Activated naive CD4-positive, alpha-beta T cell (primary cell): ENCODE measurements at places on chromosomes 11 and 22.

GRCh38 chr22:20229916-20230775 is 38.0 kb downstream of the RTN4R start:
- no peak for DNase-seq

- DNase-seq = no peak
These were observed 16.2 kb downstream of the TESMIN start for GRCh38 chr11:68735125-68735524.

DNA sequence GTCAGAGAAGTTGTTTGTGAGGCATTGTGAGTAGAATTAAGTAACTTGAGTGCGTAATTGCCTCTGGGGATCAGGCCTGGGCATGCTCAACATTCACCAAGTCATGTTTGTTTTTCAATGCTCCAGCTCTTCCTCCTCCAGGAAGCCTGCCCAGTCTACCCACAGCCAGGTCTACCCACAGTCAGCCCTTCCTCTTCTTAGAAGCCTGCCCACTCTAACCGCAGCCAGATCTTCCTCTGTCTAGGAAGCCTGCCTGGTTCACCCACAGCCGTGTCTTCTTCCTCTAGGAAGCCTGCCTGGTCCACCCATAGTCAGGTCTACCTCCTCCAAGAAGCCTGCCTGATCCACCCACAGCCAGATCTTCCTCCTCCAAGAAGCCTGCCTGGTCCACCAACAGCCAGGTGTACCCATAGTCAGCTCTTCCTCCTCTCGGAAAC is 25.0 kb downstream of the LRP5 start:
- DNase-seq = no peak

- DNase-seq = no peak
These were observed 84.5 kb downstream of the CACNA1I start for GRCh38 chr22:39655004-39655579.

DNA sequence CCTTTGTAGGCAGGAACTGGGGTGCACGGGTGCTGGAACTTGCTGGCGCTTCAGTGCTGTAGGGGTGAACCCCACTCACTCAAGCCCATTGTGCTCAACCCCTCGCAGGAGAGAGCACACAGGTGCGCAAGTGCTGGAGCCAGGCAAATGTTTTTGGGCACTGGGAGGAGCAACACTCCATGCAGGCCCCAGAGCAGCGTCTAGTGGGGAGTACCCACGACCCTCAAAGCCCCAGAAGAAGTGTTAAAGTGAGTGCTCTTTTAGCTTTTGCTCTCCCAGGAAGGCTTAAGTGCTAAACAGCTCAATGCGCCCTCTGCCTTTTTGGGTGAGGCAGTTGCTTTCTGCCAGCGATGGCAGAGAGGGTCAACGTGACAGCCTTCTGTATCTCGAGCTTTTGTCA is 282.2 kb upstream of the ARHGAP42 start:
- DNase-seq = no peak

- no peak for DNase-seq
These were observed 16.1 kb downstream of the TREH start for GRCh38 chr11:118663381-118663780.

- no peak for DNase-seq
These were observed 46.9 kb upstream of the PICALM start for GRCh38 chr11:86115542-86116385.

DNA sequence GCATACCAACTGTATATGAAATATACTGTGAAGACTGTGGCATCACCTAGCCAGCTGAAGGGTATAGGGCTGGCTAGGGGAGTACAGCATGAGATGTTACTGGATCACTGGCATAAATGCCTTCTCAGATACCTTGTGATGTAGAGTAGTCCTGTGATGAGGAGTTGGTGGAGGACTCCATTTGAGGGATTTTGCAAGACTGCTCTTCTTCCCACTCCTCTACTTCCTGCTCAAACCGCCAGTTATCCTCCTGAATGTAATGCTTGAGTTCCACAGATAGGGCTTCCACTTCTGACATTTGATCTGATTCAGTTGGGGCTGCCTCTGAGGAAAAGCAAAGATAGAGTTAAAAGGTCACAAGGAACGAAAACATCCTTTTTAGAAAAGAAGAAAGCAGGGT is 29.3 kb downstream of the CLDN25 start:
- no peak for DNase-seq

DNA sequence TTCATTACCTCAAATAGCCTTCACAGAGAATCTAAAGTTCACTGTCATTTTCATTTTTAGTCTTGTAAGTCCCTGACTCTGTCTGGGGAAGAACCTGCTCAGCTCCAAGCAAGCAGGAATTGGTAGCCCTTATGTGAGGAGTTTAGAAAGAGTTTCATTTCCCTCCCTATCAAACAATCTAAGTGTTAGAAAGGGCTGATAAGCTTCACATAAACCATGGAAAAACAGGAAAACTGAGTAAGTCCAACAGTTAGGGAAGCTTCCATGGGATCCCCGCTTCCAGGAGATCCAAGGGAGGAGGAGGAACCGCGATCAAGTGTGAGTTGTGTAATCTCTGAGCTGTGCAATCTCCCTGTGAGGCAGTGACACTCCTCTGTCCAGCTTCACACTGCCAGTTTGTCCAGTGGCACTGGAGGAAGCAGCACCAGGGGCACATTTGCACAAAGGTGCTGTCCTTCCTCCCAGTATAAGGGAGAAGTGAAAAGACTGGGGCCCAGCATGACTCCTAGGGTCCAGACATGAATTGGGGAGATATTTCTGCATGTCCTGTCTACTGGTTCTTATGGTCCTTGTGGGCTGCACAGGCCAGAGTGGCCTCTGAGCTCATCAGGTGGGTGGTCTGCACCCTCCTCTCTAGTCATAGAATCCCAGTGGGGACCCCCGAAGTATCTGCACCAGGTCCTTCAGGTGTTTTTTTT is 4.3 kb downstream of the PRAME start:
- DNase-seq = no peak

GRCh38 chr11:2573240-2574042 is 126.4 kb downstream of the KCNQ1OT1 start:
- DNase-seq = no peak

DNA sequence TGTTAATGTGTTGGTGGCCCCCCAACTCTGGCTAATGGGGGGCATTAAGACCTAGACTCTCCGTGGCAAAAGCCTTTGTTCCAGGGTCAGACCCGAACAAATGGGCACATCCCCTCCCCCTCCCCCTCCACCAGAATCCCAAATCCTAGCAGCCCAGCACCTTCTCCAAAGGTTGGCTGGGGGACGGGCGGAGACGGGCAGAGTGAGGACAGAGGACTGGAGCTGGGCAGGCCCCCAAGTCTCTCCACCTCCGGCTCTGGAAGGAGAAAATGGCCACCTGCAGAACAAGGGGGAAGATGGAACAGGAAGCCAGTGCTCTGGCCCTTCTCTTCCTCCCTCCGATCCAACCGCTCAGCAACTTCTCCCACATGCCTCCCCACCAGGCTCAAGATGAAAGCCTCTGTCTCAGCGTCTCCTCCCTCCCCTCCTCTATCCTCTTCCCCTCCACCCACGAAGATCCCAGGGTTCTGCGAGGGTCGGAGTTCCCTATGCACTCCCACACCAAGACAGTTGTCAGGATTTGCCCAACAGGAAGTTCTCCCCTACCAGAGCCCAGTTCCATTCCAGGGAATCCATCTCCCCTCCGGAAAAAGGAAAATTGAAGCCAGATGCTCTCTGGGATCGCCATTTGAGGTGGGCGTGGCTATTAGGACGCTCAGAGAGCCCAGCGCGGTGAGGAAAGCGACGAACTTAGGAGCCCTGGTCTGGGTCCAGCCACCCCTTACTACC is 20.1 kb downstream of the ADA2 start:
- no peak for DNase-seq

DNA sequence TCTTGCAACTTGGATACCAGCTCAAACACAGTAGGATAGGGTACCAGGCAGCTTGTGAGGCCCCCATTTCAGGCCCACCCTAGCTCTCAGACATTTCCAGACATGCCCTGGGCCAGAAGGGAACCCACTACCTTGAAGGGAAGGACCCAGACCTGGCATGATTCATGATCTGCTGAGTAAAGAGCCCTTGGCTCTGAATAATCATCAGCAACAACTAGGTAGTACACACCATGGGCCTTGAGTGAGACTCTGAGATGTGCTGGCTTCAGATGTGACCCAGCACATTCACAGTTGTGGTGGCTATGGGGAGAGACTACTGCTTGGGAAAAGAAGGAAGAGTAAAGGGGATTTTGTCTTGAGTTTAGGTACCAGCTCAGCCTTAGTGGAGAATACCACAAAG is 23.6 kb downstream of the JRKL start:
- DNase-seq = no peak

DNA sequence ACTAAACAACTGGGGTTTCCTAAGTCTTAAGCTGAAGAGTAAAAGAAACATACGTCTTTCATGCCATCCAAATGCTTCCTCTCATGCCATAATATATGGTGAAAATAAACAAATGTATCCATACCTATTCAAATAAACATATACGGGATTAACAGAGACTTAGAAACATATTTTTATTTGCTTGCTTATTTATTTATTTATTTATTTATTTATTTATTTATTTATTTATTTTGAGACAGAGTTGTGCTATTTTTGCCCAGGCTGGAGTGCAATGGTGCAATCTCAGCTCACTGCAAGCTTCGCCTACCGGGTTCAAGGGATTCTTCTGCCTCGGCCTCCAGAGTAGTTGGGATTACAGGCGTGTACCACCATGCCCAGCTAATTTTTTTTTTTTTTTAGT is 291.6 kb upstream of the CNTN5 start:
- no peak for DNase-seq

DNA sequence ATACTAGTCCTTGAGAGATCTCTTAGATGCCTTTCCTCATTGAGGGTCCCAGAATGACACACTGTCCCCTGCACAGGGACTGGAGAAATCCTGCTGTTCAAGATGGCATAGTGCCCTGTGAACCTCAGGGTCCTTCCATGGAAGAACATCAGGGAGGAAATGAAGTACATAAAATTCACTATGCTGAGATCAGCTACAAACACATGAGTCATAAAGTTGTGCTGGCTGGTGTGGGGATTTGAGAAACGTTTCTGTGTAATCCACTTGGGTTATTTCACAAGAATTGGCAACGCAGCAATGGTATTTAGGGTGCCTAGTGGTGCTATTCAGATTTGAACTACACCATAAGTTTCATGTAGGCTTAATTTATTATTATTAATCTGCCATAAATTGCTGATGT is 174.4 kb downstream of the MAML2 start:
- no peak for DNase-seq

DNA sequence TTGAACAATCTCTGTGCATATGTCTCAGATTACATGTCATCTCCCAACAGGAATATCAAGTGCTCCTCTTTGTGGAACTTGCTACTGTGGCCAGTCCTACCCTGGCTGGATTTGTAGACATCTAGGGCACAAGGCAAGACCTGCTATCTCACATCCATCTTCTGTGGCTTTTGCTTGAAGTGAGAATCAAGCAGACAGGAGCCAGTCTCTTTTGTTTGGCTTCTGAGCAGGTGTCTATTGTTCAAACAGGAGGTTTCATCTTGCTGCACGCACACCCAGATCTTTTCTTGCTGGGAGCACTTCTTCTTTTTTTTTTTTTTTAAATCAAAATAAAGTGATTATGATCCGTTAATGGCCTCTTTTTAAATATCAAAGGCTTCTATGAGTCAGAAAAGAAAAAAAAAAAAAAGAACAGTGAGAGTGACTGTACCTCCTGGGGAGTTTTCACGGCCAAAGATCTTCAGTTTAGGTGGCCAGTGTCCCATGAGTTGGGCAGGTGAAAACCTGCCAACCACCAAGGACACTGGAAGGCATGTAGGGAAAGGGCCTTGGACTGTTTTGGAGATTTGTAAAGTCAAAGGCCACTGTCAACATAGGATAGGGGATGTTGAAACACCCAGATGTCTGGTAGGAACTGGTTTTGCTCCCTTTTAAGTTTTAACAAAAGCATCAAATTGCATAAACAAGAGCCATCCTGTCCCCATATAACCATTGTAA is 78.1 kb downstream of the CD44 start:
- no peak for DNase-seq

DNA sequence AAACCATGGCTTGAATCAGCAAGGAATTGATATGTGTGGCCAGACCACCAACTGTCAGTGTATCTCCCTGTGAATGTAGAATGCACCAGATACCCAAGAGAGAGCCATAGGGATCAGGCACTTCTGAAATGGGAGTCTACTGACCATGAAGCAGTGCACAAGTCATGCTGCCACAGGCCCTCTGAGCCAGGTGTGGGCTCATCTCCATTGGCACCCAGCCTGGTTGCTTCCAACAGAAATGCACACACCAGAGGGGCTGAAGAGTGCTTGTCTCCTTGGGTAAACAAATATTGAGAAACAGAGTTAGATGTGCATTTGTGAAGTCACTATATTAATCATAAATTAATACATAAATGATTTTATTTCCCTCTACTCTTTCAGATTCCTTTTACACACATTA is 28.4 kb upstream of the PANX1 start:
- no peak for DNase-seq

DNA sequence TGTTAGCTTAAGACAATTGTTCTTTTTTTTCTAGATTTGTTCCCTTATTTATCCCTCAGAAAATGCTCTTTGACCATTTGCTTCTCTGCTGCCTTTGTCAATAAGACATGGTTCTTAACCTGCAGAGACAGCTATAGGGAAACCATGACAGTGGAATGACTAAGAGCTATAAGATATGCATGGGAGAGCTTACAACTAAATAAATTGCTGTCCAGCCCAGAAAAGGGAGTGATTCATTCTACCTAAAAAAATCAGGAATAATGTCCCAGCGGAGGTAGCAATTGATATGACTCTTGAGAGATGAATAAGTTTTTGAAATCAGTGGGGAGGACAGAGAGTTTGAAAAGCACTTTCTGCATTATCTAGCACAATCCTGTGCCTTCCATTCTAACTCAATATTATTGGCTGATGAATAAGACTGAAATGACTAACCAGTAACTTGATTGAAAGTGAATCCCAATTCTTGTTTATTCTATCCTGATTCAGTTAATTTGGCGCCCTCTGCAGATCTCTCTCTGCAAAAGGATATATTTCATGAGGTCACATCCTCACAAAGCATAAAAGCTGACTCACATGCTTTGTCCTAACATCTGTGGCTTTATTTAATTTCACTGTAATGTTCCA is 680.5 kb upstream of the API5 start:
- DNase-seq = no peak

- DNase-seq = no peak
These were observed 385.5 kb upstream of the B3GAT1 start for GRCh38 chr11:134797411-134798089.

- DNase-seq = no peak
These were observed 63.5 kb upstream of the WNT11 start for GRCh38 chr11:76269661-76270261.

DNA sequence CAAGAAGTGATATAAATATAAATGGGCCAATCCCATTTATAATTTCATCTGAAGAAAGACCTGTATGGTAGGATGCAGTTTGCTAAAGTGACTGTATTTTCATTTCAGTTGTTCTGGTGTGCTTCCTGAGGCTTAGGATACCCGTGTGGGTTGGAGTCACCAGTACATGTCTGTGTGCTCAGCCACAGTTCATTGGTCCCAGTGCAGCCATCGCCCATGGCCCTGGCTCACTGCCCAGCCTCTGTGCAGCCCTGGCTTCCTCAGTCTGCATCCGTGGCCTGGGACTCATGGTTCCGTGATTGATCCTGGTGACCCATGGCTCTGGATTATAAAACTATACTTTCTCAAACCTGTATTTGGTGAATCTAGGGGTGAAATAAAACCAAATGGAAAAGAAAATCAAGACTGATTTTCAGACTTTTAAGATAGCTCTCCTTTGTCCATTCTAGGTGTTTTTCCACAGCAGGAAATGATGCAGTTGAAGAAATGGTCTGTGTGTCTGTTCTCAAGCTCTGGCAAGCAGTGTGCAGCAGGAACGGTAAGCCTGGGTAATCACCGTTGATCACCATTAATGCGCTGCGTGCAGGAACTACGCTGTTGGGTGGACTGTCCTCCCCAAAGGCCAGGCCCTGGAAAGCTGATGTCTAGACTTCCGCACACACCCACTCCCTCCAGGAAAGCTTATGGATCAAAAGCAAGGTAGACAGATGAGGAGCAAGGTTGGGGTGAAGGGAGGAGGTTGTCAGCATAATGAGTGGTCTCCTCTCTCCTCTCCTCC is 27.2 kb downstream of the TTC12 start:
- DNase-seq = no peak
